GM13977 (cell line): ENCODE measurements at places on chromosomes 4 and X.

GRCh38 chrX:15173411-15173810, 96.5 kb downstream of the ASB9 start:
- no peak for DNase-seq

- DNase-seq = no peak
These were observed 10.3 kb upstream of the ODAPH start for GRCh38 chr4:75545526-75545925.

DNA sequence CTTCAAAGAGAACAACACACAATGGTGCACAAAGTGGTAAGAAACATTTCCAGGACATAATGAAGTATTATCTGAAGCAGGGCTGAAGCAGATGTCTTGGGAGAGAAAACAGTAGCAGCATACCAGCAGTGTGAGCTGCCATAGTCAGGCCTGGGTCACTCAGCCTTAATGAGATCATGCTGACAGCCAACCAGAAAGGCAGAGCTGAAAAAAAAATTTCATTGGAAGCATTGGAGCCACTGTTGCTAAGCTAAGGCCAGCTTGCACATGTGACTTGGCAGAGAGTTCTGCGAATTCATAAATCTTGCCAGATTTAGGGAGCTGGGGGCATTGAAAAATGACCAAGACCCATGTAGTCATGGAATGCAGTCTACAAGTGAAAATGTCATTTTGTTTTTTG, 444.0 kb upstream of the PITX2 start:
- no peak for DNase-seq

DNA sequence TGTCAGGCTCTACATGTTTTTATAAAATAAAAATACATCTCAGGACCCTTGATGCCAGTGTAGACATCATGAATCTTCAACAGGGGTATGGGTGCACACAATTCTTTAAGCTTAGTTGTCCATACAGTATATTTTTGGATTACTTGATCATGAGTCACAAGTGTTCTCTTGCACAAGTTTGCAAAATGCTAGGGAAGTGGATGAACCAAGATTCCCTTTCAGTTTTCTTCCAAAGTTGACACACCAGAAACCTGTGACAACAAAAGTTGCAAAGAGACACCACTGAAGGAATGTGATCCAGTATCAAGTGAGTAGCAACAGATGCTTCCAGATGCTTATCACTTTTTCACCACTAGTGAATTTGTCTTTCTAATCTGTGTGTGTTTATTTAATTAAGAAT, 1021.2 kb downstream of the PCDH7 start:
- no peak for DNase-seq

DNA sequence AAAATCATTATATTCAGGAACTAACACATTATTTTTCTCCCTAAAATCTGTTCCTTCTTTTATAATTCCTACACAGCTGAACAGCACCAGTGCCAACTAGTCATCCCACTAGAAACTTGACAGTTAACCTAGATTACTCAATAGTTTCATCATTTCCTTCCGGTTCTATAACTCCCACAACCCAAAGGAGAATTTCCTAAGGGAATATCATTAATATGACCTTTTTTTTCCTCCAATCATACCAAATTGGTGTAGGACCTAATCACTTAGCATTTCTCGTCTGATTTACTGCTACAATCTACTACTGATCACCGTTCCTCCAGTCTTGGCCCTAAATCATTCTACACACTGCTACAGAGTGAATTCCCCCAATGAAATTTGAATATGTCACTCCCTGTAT, 45.9 kb downstream of the WDFY3 start:
- no peak for DNase-seq

DNA sequence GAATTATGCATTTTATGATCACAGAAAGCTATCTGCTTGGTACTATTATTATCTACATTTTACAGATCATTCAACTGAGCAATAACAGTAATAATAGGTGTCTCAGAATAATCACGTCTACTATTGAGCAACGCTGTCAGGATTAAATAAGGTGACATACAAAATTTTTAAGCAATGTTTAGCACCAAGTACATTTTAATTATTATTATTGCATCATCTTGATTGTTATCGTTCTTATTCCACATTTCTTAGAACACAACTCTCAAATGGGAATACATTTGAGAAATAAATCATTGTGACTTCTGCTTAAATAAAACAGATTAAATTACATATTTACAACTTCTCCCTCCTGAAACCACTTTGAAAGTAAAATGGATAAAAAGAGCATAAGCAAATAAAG, 1083.5 kb upstream of the ADGRL3 start:
- no peak for DNase-seq

DNA sequence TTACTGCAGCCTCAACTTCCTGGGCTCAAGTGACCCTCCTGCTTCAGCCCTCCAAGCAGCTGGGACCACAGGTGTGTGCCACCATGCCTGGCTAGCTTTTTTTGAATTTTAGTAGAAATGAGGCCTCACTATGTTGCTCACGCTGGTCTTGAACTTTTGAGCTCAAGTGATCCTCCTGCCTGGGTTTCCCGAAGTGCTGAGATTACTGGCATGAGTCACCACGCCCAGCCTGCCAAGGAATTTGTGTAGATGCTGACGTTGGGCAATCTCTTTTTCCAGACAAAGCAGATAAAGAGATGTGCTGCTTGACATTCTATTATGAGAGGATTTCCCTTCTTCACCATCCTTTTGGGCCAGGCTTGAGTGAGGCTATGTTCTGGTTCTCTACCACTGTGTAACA, 254.5 kb upstream of the RPS6KA3 start:
- DNase-seq = no peak
